PC-3 (cell line): ENCODE measurements at places on chromosomes 12 and 14. TPM values are rescaled to one million over a fixed set of nuclear protein-coding genes. Genes with fewer than 3 reads are reported as not detected.

LRP1-AS gene
- not detected in 2 replicates for total RNA-seq

DHRS2 gene
- total RNA-seq, result 40.9 and 43.2 TPM in 2 replicates

KIF5A gene
- not detected in 2 replicates for total RNA-seq

DNA sequence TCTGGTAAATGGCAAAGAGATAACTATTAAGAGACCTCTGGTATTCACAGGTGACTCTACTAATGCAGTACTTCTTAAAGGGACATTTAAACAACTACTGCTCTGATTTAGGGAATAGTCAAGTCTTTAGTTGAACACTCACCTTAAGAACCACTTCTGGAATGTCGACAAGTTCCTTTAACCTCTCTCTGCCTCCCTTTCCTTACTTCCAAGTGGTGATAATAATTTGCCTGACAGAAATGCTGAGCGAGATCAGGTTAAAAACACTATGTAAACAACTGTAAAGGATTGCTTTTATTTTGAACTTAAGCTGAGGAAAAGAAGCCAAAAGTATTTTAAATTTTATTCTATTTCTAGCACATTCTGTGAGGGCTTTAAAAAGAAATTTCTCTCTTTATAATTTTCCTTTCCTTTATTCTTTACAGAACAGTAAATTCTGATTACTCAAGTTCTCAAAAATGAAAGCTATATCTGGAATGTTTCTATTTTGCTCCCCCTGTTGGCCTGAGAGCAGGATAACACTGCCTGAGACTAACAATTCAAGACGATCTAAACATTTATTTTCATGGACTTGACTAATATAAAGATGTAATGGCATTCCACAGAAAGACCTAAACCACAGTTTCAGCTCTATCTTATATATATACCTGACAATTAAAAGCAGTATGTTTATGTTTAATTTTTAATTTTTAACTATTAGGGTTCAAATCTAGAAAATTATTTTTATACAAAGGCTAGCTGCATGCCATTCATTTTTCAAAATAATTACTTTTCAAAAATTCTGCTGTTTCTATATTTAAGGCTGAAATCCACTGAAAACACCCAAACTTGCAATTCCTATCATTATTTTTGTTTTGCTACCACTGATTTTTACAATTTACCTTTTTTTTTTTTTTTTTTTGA, 29.2 kb downstream of the ZCCHC8 start:
- peak; percentile 85 for DNase-seq

- peak; percentile 84 for DNase-seq
These were observed 19.1 kb downstream of the BBOF1 start for GRCh38 chr14:74038020-74038859.

DNA sequence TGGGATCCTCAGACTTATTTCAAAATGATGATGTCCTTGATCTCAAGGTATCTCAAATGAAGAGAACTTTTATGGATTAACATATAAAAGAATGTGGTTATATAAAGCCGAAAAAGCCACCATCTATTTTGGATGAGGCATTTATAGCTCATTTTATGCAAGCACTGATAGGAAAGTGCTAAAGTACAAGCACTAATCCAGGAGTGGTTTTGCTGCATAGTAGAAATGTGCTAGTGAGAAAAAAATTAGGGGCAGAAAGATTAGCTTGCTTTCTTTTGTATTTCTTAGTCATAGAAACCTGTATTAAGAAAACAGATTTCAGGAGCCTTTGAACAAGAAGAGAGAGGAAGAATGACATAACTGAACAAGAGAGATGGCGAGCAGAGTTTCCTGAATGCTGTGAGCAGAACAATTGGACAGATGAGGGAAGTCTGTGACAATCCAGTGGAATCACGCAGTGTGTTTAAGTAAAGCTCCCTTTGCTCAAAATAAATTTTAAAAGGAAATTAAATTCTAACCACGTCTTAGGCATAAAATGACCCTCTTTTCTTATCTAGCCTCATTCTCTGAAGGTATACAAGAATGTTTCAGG, 238.2 kb upstream of the NOVA1 start:
- no peak for DNase-seq
